Metanephros (tissue), 2 donors: ENCODE measurements at places on chromosomes 1 and 21. TPM values are rescaled to one million over a fixed set of nuclear protein-coding genes. Genes with fewer than 3 reads are reported as not detected.

The OLIG2 gene
- 0.06 TPM for total RNA-seq

The STIL gene
- 6.6 TPM for total RNA-seq

The ST7L gene
- total RNA-seq: 27.3 TPM

The HSD3B2 gene
- 1.3 TPM for total RNA-seq

The GUCA2B gene
- not detected for total RNA-seq

The LPAR3 gene
- 2.0 TPM for total RNA-seq

The GIPC2 gene
- 7.5 TPM for total RNA-seq

The CDKN2C gene
- total RNA-seq: 12.4 TPM

The PATJ gene
- 67.6 TPM for total RNA-seq

The C8B gene
- total RNA-seq: not detected

The WNT2B gene
- total RNA-seq: 8.5 TPM

The LAD1 gene
- 17.6 TPM for total RNA-seq

The SPRR3 gene
- total RNA-seq: 0.58 TPM

The CAMK2N1 gene
- total RNA-seq: 24.1 TPM

The HHAT gene
- total RNA-seq: 14.4 TPM
